ENCODE measurements at places on chromosomes 11 and 22.

GRCh38 chr11:17760102-17761029 is 25.8 kb downstream of the KCNC1 start:
- DNase-seq = peak; percentile 49

DNA sequence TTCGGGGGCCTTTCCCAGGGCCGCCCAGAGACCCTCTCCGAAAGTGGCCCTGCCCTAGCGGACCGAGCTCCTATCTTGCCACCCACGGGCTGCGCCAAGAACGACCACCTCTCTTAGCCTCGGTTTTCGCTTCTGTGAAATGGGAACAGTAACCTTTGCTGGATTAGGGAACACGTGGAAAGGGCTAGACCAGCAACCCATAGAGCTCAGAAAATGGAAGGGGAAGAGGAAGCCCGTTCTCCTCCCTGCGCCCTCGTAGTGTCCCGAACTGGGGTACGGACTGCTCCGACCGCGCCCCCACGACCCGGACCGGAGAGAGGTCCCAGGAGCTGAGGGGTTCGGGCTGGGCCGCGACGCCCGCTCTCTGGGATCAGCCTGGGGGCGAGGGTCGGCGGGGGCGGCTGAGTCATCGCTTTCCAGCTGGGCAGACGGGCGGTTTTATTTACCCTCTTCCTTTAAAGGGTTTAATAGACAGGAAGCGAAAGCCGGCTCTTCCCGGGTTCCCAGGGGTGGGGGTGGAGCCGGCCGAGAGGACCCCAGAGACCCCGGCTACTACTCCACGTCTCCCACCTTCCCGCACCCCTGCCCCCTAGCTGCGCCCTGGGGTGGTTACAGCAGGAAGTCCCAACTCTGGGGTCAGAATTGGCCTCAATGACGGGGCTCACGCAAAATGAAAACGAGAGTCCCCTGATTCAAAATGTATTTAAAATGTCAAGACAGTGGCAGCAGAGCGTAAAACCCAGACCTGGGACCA is 907 bp upstream of the PHLDA2 start:
- DNase-seq = peak; percentile 59

GRCh38 chr11:109019342-109019936 is 354.6 kb downstream of the DDX10 start:
- no peak for DNase-seq

DNA sequence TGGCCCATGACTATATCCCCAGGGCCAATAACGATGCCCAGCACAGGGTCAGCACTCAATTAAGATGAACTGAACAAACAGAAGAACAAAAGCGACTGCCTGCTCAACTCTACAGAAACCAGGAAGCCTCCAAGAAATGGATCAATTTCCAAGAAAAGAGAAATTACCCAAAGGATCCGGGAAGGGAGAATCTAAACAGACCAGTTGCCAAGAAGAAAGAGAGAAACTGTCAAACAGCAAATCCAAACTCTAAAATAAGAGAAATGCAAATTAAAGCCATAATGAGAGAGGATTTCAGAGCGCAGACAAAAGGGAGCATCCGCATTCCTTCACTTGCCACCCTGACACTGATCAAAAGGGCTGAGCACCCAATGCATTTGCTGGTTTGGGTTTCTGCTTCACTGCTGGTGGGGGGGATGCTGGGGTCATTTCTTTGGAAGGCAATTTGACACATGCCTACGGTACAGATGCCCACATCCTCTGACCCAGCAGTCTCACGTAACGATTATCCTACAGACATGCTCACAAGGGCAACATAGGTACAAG is 37.7 kb upstream of the RFPL3 start:
- DNase-seq = no peak

DNA sequence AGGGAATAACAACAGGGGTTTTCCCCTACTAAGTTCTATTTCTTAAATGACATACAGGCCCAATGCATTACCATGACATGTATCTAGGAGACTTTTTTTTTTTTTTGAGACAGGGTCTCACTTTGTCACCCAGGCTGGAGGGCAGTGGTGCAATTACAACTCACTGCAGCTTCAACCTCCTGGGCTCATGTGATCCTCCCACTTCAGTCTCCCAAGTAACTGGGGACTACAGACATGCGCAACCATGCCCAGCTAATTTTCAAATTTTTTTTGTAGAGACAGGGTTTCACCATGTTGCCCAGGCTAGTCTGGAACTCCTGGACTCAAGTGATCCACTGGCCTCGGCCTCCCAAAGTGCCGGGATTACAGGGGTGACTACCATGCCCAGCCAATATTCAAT is 7.5 kb downstream of the CPSF7 start:
- DNase-seq = no peak

DNA sequence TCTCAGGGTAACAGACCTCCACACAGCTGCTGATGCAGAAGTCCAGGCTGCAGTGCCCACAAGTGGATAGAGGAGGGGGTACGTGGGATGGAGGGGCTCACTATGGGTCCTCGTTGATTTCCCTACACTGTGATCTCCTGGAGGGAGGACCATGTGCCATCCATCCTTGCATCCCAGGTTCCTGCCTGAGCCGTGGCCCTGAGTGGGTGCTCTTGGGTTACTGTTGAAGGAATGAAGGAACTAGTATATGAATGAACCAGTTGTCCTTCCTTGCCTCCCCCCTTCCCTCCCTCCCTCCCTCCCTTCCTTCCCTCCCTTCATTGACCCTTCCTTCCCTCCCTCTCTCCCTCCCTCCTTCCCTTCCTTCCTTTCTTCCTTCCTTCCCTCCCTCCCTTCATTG is 15.4 kb downstream of the APOBEC3B start:
- no peak for DNase-seq

- no peak for DNase-seq
These were observed 1045.1 kb downstream of the TBC1D22A start for GRCh38 chr22:47807506-47807905.

DNA sequence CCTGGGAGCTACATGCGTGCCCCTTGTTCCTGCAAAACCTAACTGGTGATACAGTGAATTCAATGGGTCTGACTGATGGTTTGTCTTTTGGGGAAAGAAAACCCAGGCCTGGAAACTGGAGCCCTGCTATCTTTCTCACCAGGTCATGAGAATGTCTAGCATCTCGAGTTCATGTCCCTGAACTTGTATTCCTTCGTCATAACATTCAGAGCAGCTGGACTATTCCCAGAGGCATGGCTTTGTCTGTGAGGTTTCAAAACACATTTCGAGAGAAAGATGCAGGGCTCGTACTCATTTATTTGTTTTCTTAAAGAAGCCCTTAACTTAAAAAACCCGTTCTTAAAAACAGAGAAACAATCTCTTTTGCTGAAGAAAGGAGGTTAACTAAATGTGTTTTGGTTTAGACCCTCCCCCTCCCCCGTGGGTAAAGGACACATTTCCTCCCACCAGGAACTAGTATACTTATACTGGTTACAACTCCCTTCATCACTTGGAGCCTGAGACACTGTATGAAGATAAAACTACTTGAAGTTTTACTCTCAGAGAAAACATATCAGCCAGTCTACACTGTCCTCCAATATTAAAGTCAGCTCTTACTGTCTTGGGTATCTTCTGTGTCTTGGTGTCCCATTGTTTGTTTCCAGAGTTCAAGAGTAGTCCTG is 43.2 kb downstream of the ME3 start:
- no peak for DNase-seq

DNA sequence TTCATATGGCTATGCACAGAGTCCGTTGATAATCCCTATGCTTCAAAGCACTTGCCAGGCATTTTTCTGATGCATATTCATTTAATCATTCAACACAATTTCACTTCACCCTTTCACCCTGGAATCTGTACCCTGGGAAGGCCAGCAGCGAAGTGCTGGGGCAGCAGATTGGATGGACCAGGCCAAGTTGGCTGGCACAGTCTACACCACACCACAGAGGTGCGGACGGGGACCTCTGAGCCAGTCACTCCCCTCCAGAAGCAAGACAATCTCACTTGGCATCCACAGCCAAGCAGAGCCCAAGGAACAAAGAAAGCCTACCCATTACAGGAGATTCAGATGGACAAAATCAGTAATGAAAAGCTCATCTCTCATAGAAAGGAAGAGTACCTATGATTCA is 130.2 kb downstream of the GALNT18 start:
- no peak for DNase-seq

GRCh38 chr11:64055077-64055476 is 19.3 kb downstream of the FLRT1 start:
- DNase-seq = no peak

DNA sequence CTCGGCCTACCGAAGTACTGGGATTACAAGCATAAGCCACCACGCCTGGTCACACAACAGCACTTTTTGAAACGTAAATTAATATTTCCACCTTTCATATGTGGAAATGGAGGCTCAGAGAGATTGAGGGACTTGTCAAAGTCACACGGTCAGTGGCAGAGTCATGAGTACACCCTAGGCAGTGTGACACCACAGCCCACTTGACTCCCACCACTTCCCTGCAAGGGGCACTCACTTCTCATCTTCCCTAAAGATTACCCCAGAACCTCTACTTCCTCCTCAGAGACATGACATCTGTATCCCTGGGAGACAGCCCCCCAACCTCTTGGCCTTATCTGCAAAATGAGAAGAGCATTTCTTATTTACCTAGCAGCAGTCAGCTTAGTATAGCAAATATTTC is 16.5 kb upstream of the MYOD1 start:
- no peak for DNase-seq

GRCh38 chr11:14645985-14646900 is 2.6 kb downstream of the PDE3B start:
- no peak for DNase-seq

- no peak for DNase-seq
These were observed 8.9 kb upstream of the UCP2 start for GRCh38 chr11:73991471-73992006.

DNA sequence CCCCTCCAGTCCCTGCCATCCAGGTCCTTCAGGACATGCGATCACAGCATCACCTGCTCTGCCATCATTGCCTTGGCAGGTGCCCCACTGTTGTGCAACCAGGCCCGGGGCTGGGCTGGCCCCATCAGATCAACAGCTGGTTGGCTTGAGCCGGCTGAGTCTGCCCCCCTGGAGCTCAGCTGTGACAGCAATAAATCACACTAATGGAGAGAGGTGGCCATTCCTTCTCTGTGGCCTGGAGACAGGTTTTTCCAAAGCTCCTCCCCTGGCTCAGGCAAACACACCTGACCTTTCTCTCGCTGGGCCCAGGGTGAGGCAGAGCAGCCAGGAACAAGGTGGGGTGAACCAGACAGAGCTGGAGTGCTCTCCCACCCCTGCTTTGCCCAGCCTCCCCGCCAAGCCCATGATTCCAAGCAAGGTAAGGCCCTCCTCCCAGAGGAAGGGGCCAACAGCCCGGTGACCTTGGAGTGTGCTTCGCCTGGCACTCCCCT is 8.9 kb upstream of the FXYD2 start:
- no peak for DNase-seq

- DNase-seq = no peak
These were observed 26.0 kb downstream of the TENM4 start for GRCh38 chr11:79414644-79415317.

DNA sequence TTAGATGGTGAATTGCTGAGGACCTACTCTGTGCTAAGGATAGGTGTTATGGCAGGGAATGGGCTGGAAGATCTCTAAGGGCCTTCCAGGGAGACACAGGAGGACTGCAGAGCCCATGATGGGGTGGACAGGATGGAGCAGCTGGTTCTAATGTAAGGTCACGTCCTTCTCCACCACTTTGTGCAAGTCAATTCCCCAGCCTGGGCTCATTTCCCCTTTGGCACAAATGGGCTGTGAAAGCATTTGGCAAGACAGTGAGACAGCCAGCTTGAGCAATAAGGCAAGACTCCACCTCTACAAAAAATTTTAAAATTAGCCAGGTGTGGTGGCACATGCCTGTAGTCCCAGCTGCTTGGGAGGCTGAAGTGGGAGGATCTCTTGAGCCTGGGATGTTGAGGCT is 81.4 kb upstream of the THY1 start:
- DNase-seq = no peak

GRCh38 chr11:101915791-101916291 is 481 bp downstream of the ANGPTL5 start:
- peak; percentile 79 for DNase-seq
